ENCODE measurements at places on chromosomes 12 and 14. TPM values are rescaled to one million over a fixed set of nuclear protein-coding genes. Genes with fewer than 3 reads are reported as not detected.

The DPF3 gene
- 2.7 TPM for total RNA-seq

DNA sequence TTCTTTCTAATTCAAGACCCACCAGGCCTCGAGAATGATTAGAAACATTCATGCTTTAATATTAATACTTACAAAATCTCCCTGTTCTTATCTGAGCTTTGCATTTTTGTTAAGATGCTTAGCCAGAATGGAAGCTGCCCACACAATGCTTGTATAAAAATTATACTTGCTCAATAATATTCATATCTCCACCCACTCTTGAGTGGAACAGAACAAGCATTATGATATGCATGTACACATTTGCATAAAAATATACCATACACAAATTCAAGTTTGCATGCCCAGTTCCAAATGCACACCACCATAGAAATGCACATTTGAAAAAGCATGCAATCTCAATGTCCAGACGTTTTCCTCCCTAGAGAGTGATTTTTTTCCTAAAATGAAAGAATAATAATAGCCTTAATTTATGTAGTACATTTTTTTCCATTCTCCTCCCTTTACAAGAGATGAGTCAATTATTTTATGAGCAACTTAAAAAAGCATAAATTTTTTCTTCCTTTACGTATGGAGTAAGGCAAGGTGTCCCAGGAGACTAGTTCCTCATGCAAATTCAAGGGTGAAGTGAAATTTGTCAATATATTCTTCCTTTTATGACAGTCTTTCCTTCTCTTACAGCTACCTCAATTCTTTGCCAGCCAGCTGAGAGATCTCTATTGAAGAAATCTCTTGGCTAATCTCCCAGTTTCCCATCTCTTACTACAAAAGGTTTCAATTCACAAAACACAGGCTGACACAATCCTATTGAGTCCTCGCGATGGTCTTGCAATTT, 313.1 kb upstream of the GARIN6 start:
- DNase-seq: no peak

DNA sequence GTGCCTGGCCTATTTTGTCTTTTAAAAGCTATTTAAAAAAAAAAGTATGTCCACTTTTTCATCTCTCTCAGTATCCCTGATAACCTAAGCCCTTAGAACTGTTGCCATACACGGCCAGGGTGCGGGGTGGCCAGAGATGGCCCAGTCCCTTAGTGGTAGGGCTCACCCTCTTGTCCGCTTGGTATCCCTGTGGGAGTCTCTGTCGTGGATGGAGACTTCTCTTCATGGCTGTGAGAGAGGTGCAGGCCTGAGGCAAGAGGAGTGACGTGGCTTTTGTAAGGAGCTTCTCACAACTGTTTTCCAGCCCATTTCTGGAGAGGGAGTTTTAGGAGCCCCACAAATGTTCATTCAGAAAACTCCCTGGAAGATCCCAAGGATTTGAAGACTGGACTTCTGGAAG, 26.8 kb downstream of the XRCC3 start:
- DNase-seq: no peak

DNA sequence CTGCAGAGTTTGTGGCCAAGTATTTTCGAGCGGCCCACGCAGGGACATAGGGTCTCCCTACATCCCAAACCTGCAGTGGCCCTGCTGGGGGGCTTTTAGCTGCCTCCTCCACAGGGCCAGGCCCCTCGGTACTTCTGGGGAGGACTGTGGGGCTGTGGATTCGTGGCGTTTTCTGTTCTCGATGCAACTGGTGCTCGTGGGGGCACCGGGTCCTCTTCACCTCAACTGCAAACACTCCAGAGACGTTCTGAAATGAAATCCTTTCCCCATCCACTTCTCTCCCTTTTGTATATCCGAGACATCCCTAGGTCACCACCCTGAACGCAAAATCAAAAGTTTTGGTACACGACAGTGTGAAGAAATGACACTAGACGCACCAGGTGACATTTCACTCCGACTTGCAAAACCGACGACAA, 2.3 kb downstream of the RFX4 start:
- DNase-seq: no peak

GRCh38 chr12:24109381-24110039, 160.0 kb upstream of the SOX5 start:
- no peak for DNase-seq

DNA sequence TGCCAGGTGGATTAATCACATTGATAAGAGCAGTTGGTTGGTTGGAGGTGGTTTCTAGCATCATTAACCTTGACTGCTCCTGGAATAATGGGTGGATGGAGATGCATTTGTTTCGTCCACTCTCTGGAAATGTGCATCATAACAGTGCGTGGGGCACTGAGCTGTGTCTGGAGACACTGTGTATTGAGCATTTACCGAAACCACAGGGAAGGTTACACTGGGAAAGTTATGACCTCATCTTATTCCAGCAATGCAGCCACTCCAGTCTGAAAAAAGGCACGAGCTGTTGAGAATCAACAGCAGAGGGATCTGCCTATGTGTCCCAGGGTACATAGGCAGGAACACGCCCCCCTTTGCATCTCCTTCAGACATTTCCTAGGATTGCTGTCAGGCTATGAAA, 27.2 kb downstream of the RNFT2 start:
- no peak for DNase-seq

The PAPOLA gene
- 152 TPM for total RNA-seq

The CPM gene
- 35.5 TPM for total RNA-seq

The GRIN2B gene
- total RNA-seq: not detected

The MANSC1 gene
- total RNA-seq: 22.5 TPM

GRCh38 chr12:108633534-108634248, at the start of gene SELPLG:
TSS of gene SELPLG (minus strand) at chr12:108633894. CDS start at chr12:108624307, 9,587 bp downstream.
- DNase-seq: peak; percentile 67

The OTOGL gene
- not detected for total RNA-seq

GRCh38 chr14:101707863-101708620, 53.5 kb upstream of the PPP2R5C start:
- DNase-seq: no peak

- DNase-seq: peak; percentile 66
Observed at GRCh38 chr12:124456652-124457152, 110.7 kb downstream of the NCOR2 start.

- DNase-seq: no peak
Observed at GRCh38 chr12:94644141-94644979, 6.0 kb downstream of the TMCC3 start.

DNA sequence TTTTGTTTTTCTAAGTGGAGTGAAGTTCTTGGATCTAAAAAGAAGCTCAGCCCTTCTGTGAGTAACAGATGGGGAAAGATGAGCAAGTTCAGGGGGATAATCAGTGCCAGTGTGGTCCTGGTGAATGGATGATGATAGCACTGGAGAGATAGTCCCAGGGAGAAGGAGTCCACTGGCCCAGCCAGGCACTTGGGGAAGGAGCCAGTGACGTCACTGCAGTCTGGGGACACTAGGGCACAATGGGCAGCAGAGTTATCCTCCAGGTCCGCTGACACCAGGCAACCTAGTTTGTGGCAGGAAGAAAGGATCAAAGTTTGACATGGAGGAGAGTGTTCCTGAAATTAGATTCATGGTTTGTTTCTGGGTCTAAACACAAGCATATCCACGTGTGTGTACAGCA, 101.5 kb downstream of the NTF3 start:
- DNase-seq: no peak

The PLEKHG7 gene
- total RNA-seq: not detected

DNA sequence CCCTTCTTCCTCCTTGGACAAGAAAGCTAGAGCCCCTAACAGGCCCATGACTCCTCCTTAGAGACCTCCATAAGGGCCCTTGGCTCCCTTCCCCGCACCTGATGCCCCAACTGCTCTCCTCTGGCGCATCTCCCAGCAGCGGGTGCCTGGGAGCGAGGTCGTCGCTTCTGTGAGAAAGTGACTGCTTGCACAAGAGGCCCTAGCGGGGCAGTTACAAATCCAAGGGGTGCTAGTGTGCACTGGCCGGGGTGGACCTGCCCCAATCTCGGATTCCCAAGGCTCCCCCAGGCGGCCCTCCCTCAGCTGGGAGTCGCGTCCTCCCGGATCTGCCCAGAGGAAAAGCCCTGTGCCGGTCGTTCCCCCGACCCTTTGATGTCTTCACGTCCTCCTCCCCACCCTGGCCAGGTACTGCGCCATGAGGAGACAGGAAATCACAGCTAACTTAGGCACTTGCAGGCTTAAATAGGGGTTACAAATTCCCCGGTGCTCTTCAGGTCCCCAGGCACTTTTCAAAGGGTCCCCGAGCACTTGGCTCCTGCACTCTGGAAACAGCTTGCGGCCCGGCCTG, 2.8 kb downstream of the NKX2-8 start:
- DNase-seq: no peak

GRCh38 chr14:20489093-20489994, 16.0 kb upstream of the RNASE10 start:
- no peak for DNase-seq

DNA sequence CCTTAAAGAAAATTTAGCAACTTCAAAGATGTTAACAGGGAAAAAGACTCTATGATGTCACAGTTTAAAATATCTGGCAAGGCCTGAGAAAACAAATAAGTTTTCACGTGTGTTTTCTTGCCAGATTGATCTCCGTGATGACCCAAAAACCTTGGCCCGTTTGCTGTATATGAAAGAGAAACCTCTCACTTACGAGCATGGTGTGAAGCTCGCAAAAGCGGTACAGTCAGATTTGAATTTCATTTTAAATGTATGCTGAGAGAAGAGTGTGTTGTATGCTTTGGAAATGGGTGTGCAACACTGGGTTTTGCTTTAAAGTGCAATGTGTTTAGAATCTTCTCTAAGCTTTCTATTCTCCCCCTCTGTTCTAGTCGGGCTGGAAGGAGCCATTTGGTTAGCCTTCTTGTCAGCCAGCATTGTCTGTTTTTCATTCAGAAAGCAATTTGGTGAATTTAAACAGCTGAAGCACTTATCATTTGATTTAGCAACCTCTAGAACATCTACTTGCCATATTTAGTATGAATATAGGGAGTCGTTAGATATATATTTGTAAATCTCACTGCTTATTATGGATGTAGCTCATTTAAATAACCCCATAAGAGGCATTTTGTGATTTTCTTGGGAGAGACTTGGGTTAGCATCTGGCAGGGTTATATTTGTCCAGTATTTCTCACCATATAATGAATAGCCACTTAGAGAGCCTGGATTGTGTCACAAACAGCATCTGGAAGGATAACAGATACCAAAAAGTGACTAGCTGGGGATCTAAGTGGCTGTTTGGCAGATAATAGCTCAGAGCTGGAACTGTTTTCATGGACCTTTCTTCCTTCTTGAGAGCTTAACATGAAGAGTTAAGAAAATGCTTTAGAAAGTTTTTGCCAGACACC, 35.5 kb downstream of the GPHB5 start:
- no peak for DNase-seq

The MYF6 gene
- not detected for total RNA-seq

The ADAM21 gene
- total RNA-seq: not detected

GRCh38 chr12:55955800-55956508, 9.9 kb downstream of the PMEL start:
- no peak for DNase-seq

DNA sequence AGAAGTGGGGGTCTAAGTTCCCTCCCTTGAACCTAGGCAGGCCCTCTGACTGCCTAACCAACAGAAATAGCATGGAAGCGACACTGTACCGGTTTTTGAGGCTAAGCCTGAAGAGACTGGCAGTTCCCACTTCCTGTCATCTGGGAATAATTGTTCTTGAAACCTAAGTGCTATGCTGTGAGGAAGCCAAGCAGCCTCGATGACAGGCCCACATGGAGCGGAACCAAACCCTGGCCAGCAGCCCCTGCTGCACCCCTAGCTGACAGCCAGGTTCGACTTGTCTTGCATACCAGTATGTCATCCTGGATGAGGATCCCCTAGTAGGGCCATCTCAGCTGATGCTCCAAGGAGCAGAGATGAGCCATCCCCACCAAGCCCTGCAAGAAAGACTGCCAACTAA, 6.4 kb upstream of the GPR68 start:
- DNase-seq: no peak

- DNase-seq: no peak
Observed at GRCh38 chr14:95220663-95221231, 63.4 kb upstream of the DICER1 start.

The CBLN3 gene
- 0.85 TPM for total RNA-seq

The KRT3 gene
- 0.57 TPM for total RNA-seq

The TAS2R10 gene
- total RNA-seq: not detected

DNA sequence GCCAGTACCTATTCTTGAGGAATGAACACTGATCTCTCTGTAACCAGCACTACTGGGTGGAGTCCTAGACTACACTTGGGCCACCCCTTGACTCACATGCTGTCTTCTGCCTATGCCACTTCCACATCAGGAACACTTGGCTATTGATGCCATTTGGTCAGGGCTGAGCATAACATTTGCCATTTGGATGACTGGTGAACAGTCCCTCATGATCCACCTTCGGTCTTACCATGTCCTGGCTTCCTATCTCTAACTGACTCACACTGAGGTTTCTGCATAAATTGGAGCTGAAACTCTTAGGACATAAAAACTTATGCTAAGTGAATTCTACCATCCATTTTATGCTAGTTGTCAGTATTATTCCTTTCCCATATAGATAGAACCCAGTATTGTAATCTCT, 91.7 kb upstream of the PELI2 start:
- DNase-seq: no peak

GRCh38 chr14:71499018-71499417, 433.2 kb upstream of the RGS6 start:
- no peak for DNase-seq

The FOXG1 gene
- total RNA-seq: not detected

DNA sequence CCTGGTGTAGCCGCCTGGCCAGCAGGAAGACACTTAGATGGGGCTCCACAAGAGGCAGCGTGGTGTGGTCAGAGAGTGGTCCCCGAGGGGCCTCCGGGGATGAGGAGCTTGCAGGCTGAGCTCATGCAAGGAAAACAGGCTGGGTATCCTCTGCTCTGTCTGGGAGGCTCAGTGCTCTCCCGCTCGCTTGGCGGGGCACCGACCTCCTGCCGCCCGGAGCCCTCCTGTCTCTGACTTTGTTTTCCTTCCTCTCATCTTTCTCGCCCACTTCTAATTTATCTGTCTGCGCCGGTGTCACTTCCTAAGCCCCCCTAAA, 31.3 kb upstream of the DLK1 start:
- no peak for DNase-seq

- DNase-seq: no peak
Observed at GRCh38 chr14:79356040-79356439, 855.3 kb downstream of the DIO2 start.

DNA sequence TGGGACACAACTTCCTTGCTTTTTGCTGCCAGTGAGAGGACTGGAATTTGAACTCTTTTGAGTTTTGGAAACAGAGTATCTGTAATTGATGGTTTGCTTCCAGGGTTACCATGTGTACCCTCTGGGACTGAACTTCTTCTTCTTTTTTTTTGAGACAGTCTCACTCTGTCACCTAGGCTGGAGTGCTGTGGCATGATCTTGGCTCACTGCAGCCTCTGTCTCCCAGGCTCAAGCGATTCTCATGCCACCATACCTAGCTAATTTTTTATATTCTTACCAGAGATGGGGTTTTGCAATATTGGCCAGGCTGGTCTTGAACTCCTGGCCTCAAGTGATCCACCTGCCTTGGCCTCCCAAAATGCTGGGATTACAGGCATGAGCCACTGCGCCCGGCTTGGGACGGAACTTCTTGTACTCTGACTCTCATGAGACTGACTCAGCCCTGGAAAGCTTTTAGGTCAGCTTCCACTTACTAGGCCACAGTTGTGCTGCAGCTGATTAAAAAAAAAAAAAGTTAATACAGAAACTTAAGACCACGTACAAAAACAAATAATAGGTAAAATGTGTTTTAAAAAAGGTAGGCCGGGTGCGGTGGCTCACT, 15.8 kb downstream of the SEL1L start:
- DNase-seq: no peak

The RASSF9 gene
- total RNA-seq: 2.5 TPM

All from esophagus squamous epithelium (tissue), 5 donors.